Globus pallidus (tissue), 1 donor: ENCODE measurements at places on chromosomes 7 and 10.

DNA sequence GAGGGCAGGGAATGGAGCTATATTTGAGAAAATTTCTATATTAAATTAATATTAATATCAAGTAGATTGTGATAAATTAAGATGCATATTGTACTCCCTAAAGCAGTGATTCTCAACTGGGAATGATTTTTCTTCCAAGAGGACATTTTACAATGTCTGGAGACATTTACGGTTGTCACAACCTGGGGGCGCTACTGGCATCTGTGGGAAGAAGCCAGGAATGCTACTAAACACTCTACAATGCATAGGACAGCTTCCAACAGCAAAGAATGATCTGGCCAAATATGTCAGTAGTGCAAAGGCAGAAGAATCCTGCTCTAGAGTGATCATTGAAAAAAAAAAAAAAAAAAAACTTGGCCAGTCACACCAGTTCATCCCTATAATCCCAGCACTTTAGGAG lies 100.0 kb downstream of the LSM5 start:
- DNase-seq = no peak

- no peak for DNase-seq
Observed at GRCh38 chr10:51862149-51862548, 162.8 kb upstream of the CSTF2T start.

- no peak for DNase-seq
Observed at GRCh38 chr7:143043391-143043790, 8.8 kb upstream of the OR6V1 start.

GRCh38 chr7:23594879-23595604 lies 2.1 kb upstream of the CCDC126 start:
- DNase-seq = no peak
